ENCODE measurements at places on chromosomes 11 and 22. TPM values are rescaled to one million over a fixed set of nuclear protein-coding genes. Genes with fewer than 3 reads are reported as not detected.
A peak's percentile ranks its signal among the peaks of the same experiment; 100 is the strongest.

The MS4A1 gene
- total RNA-seq, result not detected

The SLC22A12 gene
- total RNA-seq, result not detected

The NLRP6 gene
- not detected for total RNA-seq

The RAG1 gene
- 0.84 TPM for total RNA-seq

The SULT4A1 gene
- 15.7 TPM for total RNA-seq

DNA sequence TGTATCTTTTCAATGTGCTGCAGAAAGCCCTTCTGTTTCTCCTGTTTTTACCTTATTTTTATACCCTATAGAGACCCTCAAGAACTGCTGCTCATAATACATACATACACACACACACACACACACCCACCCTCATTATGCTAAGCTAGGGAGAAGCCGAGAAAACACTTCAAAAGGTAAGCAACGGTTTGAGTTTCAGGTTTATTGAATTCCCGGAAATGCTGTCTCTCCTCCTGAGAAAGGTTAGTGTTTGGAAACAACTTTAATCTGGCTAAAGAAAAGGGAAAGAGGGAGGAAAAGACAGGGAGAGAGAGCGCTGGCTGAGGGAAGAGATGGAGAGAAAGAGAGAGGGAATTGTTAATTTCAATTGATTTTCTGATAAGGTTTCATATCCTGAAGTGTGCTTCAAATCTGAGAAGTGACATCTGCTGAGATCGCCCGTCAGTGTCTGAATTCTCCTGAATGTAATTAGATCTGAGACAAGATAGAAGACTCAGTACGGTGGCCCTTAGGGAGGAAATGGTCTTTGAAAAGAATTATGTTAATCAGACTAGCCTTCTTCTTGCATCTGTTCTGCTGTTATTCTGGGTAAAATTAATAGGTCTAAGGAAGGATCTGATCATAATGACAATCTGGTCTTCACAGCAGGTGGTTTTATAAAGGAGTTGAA lies 169.1 kb downstream of the NXPE2 start:
- peak; percentile 6 for DNase-seq
- peaks cover 40% of the 10 kb centered on the region for H3K4me1 ChIP-seq
- H3K36me3 ChIP-seq, result no peaks in the 10 kb centered on the region
- H3K27me3 ChIP-seq, result no peaks in the 10 kb centered on the region
- H3K27ac ChIP-seq, result peak overlapping the region; percentile 23

DNA sequence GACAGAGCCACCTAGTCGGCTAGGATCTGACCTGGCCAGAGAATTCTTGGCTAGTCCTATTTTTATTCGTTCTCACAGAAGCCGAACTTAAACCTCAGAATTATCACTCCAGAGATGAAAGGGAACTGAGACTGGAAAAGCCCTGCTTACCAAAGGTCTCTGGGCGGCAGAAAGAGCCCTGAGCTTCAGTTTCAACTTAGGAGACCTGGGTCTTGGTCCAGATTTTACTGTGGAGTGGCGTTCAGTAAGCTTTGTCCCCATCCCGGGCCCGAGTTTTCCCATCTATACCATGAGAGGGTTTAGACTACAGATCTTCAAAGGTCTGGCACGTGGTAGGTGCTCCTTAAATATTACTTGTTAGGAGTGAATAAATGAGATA lies 516 bp downstream of the NEU3 start:
- no peaks in the 10 kb centered on the region for H3K36me3 ChIP-seq
- DNase-seq, result peak; percentile 16
- H3K4me3 ChIP-seq, result peak overlapping the region; percentile 92

GRCh38 chr22:39524089-39524752 lies 3.9 kb downstream of the ATF4 start:
- no peak overlapping the region for H3K4me3 ChIP-seq
- H3K4me1 ChIP-seq, result peaks cover 16% of the 10 kb centered on the region
- no peaks in the 10 kb centered on the region for H3K27me3 ChIP-seq
- peaks cover 8% of the 10 kb centered on the region for H3K36me3 ChIP-seq
- H3K27ac ChIP-seq, result no peak overlapping the region

DNA sequence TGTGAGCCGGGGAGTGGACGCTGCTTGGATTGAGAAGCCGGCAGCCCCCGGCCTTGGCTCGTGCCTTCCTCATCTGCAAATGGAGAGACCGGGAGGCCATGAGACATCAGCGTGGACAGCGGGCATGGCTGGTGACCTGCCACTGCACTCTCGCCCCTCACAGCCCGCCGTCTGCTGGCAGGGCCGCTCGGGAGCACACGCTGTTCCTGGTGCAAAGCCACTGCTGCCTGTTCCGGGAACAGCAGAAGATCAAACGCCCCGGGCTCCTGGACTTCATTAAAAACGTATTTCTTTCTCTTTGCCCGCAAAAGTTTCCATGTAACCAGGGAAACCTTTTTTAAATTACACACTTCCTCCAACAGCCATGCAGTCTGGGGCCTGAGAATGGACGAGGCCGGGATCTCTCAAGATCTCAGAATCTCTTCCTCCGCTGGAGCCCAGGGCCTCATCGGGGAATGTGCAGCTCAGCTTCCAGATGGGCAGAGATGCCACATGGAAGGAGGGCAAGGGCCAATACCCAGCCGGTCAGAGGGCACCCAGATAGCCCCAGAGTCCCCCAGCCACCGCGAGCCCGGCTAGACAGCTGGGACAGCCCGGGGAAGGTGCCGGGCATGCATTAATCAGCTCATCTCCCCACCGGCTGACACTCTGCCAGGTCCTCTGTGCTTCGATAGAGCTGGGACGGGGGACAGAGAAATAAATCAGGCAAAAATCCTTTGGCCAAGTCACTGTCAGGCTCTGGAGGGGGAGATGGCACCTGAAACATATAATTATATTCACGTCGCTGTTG lies 62.8 kb upstream of the PRR5 start:
- no peak for DNase-seq
- no peaks in the 10 kb centered on the region for H3K36me3 ChIP-seq
- no peak overlapping the region for H3K4me3 ChIP-seq
- no peaks in the 10 kb centered on the region for H3K4me1 ChIP-seq
- H3K27ac ChIP-seq, result no peak overlapping the region

- no peak overlapping the region for H3K27ac ChIP-seq
- no peak for DNase-seq
- no peak overlapping the region for H3K4me3 ChIP-seq
Measured at GRCh38 chr22:22048981-22049531, 66.5 kb upstream of the TOP3B start.

DNA sequence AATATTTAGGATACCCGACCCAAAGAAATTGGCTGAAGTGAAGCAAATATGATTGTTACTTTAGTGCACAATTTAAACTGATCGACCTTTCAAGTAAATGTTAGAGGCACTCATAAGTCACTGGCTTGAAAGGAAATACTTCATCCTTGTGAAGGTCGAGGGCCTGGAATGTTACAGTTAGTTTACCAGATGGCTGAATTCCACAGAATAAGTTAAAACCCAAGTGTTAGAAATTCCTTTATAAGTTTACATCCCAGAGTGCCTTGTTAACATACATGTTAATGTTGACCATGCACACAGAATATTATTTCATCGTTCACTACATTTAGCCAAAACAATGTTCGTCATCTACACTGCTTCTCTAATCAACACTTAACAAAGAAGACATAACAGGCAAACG lies 235.5 kb upstream of the ANO3 start:
- H3K4me3 ChIP-seq, result no peak overlapping the region
- no peaks in the 10 kb centered on the region for H3K36me3 ChIP-seq
- no peaks in the 10 kb centered on the region for H3K27me3 ChIP-seq
- peaks cover 11% of the 10 kb centered on the region for H3K4me1 ChIP-seq

DNA sequence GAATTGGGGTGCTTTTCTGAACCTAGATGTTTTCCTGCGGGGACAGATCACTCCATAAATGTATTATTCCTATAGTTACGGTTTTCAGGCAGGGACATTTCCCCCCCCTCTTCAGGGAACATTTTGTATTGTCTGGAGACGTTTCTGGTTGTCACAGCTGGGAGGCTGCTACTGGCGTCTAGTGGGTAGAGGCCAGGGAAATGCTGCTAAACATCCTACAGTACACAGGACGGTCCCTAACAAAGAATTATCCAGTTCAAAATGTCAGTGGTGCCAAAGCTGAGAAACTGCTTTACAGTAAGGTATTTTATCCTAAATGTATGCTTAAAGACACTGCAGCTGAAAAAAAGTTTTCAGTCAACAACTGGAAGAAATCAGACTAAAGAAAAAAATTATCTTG lies 19.4 kb downstream of the PIWIL4 start:
- no peaks in the 10 kb centered on the region for H3K36me3 ChIP-seq
- peaks cover 16% of the 10 kb centered on the region for H3K4me1 ChIP-seq
- DNase-seq, result no peak
- H3K27me3 ChIP-seq, result no peaks in the 10 kb centered on the region
- H3K27ac ChIP-seq, result no peak overlapping the region
- no peak overlapping the region for H3K4me3 ChIP-seq

DNA sequence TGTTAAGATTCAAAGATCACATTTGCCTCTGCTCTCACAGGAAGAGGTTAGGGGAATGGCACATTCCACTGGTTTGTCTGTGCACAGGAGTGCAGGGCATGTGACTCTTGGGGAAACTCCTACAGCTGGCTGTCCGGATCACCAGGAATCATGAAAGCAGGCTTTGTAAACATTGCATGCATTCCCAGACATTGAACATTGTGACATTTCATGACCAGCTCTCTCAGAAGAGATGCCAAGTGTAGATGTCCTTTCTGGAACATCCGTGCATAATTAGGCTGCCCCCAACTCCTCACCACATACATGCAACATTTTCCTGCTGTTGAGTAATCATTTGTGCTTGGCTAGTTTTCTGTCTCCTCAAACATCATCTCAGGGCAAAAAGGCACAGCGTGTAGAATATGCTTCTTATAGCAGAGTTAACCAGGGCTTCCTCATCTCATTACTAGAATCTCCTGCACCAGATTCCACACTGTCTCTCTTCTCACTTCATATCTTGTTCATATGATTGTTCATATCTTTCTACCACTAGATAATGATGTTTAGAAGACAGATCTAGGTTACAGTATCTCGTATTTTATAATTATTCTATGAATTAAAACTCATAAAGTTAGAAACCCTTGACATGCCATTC lies 694.7 kb downstream of the NTM start:
- DNase-seq, result no peak
- no peaks in the 10 kb centered on the region for H3K36me3 ChIP-seq
- H3K27ac ChIP-seq, result no peak overlapping the region
- H3K27me3 ChIP-seq, result no peaks in the 10 kb centered on the region
- H3K4me1 ChIP-seq, result no peaks in the 10 kb centered on the region

- no peaks in the 10 kb centered on the region for H3K36me3 ChIP-seq
- H3K4me3 ChIP-seq, result no peak overlapping the region
- no peaks in the 10 kb centered on the region for H3K27me3 ChIP-seq
- no peaks in the 10 kb centered on the region for H3K4me1 ChIP-seq
Measured at GRCh38 chr11:99366546-99366945, 345.8 kb downstream of the CNTN5 start.

GRCh38 chr11:33724644-33725035 lies 11.6 kb downstream of the CD59 start:
- no peaks in the 10 kb centered on the region for H3K27me3 ChIP-seq
- no peaks in the 10 kb centered on the region for H3K36me3 ChIP-seq
- peaks cover 12% of the 10 kb centered on the region for H3K4me1 ChIP-seq
- no peak overlapping the region for H3K4me3 ChIP-seq

GRCh38 chr22:24521791-24522245 lies 26.7 kb downstream of the UPB1 start:
- no peaks in the 10 kb centered on the region for H3K27me3 ChIP-seq
- no peaks in the 10 kb centered on the region for H3K36me3 ChIP-seq
- H3K4me3 ChIP-seq, result no peak overlapping the region
- DNase-seq, result peak; percentile 75
- peaks cover 5% of the 10 kb centered on the region for H3K4me1 ChIP-seq
- H3K27ac ChIP-seq, result no peak overlapping the region

GRCh38 chr11:84526250-84526649 lies 1100.9 kb downstream of the DLG2 start:
- H3K4me3 ChIP-seq, result no peak overlapping the region
- no peaks in the 10 kb centered on the region for H3K4me1 ChIP-seq
- DNase-seq, result no peak

DNA sequence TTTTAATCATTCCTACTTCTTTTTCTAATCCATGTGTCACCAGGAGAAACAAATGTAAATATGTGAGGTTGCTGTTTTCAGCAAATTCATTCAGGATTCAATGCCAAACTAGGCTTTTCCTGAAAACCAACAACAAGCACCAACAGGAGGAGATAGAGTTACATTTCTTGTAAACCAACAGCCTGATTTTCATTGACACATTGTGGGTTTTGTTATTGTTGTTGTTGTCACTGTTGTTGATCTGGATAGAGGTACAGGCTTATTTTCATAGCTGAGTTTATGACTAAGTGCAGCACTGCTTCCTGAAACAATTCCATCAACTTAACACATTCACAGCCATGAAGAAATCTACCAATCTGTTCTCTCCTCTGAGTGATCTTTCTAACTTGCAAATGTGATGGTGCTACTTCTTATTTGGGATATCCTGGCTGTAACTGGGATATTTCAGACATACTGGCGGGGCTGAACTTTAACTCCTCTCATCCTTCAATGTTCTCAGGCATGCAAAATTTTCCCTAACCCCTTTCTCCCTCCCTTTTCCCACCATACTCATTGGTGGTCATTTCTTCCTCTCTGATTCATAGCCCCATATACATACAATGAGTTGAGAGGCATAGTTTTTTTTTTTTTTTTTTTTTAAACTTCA lies 65.5 kb downstream of the ME3 start:
- DNase-seq, result no peak
- peaks cover 40% of the 10 kb centered on the region for H3K4me1 ChIP-seq
- H3K27me3 ChIP-seq, result no peaks in the 10 kb centered on the region
- no peaks in the 10 kb centered on the region for H3K36me3 ChIP-seq
- H3K4me3 ChIP-seq, result no peak overlapping the region

DNA sequence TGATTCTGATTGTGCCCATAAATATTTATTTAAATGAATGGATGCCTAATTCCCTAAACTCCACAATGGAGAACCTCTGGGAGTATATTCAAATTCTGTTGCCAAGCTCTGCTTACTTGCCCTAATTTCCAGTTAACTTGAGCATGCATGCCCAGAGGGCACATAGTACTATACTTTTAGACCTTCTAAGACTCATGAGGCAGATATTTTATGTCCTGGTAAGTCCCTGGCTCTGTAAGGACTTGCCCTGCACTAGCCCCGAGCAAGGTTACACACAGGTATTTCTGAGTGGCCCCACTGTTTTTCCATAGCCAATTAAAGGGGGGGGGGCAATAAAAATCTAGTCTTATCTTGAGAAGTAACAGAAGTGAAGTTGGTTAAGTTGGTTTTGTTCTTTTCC lies 21.1 kb upstream of the CAPRIN1 start:
- peaks cover 9% of the 10 kb centered on the region for H3K4me1 ChIP-seq
- DNase-seq, result no peak
- H3K27me3 ChIP-seq, result no peaks in the 10 kb centered on the region
- no peak overlapping the region for H3K27ac ChIP-seq

DNA sequence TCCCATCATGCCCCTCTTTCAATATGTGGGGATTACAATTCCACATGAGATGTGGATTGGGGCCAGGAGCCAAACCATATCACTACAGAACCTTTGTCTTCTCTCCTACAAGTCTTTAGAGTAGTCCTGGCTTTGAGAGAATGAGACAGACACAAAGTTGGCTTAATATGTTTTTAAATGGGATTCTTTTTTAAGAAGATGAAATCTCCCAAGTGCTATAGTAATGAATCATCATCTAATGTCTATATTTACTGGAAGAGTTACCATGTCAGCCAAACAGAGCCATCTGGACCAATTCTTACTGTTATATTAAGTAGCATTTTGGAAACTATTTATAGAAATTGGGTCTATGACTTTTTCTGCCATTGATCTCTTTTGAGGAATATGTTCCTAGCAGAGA lies 38.1 kb upstream of the CARD18 start:
- H3K27me3 ChIP-seq, result no peaks in the 10 kb centered on the region
- DNase-seq, result no peak
- no peak overlapping the region for H3K4me3 ChIP-seq
- H3K36me3 ChIP-seq, result no peaks in the 10 kb centered on the region
- H3K27ac ChIP-seq, result no peak overlapping the region
